ENCODE measurements at places on chromosomes 1 and 21.

DNA sequence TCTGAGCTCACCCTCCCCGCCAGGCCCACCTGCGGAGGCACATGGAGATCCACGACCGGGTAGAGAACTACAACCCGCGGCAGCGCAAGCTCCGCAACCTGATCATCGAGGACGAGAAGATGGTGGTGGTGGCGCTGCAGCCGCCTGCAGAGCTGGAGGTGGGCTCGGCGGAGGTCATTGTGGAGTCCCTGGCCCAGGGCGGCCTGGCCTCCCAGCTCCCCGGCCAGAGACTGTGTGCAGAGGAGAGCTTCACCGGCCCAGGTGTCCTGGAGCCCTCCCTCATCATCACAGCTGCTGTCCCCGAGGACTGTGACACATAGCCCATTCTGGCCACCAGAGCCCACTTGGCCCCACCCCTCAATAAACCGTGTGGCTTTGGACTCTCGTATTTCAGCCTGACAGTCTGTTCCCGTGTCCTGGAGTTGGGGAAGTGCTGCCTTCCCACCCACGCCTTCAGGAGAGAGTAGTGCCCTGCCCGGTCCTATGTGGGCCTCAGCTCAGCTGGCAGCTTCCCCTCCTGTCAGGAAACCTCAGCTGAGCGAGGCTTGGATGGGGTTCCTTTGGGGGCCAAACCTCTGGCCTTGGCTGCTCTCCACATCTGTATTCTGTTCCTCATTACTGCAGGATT lies 9.2 kb downstream of the ZBTB48 start:
- DNase-seq: no peak

GRCh38 chr1:181099152-181100014 lies 10.9 kb downstream of the IER5 start:
- DNase-seq: no peak

GRCh38 chr1:152112101-152112884 lies 3.0 kb downstream of the TCHH start:
- DNase-seq: no peak

- no peak for DNase-seq
Observed at GRCh38 chr1:18302788-18303413, 177.8 kb upstream of the KLHDC7A start.

Measured in suprapubic skin (tissue), 4 donors.